Keratinocyte (primary cell): ENCODE measurements at places on chromosomes 12 and 14.

- DNase-seq, result no peak
Measured at GRCh38 chr14:79089576-79089975, 919.4 kb downstream of the NRXN3 start.

DNA sequence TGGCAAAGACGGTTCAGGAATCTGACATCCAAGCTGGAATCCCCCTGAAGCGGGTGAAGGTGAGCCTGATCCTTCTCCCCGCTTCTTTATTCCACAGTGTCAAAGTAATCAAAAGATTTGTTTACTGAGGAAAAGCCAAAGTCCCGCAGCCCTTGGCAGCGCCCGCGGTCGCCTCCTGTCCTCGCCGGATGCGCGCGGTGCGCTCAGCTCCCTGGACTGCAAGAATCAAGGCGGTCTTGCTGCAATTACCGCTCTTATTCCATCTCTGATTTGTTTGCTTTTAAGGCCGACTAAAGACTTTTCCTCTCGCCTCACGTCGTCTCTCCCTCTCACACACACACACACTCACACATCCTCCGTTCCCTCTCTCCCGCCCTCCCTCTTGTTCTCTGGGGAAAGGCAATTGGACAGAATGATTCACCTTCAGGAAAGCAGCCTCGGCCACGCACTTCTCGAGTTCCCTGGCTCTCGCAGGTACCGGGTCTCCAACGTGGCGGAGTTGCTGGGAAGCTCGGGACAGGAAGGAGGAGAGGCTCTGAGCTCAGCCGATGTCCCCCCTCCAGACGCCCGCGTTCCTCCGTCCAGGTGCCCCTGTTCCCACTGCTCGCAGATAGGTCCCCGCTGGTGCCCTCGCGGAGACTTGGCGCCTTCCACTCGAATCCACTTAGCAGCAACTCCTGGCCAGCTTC lies 68.6 kb upstream of the USP15 start:
- DNase-seq, result no peak

- no peak for DNase-seq
Measured at GRCh38 chr14:99191395-99192027, 80.5 kb downstream of the BCL11B start.

GRCh38 chr12:39798977-39799376 lies 179.4 kb upstream of the ABCD2 start:
- DNase-seq, result no peak

DNA sequence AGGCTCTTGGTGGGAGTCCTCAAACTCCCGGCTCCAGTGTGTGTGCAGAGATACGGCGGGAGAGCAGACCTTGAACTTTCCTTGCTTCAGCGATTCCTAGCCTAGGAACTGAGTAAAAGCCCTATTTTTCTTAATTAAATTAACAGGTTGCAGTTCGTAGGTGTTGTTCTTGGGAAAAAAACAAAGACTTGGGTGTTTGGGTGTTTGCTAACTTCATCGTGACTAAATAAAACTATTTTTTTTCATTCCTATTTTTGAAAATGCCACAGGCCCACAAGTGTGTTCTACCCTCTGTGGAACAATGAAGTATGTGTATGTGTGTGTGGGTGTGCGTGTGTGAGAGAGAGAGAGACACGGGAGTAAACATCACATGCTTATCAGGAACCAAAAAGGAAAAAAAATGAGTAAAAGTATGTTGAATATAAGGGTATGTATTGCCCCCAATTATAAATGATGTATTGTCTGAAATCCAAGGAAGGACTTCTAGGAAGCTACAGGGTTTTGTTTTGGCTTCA lies 651 bp downstream of the TMEM117 start:
- DNase-seq, result no peak

GRCh38 chr12:102120564-102120873 lies 536 bp downstream of the PARPBP start:
- DNase-seq, result no peak

- DNase-seq, result no peak
Measured at GRCh38 chr14:97113339-97113738, 316.2 kb downstream of the VRK1 start.

GRCh38 chr12:124085419-124086296 lies 112.6 kb downstream of the ZNF664 start:
- DNase-seq, result no peak

GRCh38 chr12:94753036-94753679 lies 102.8 kb upstream of the TMCC3 start:
- DNase-seq, result no peak

- DNase-seq, result no peak
Measured at GRCh38 chr14:26987744-26988363, 390.0 kb upstream of the NOVA1 start.

DNA sequence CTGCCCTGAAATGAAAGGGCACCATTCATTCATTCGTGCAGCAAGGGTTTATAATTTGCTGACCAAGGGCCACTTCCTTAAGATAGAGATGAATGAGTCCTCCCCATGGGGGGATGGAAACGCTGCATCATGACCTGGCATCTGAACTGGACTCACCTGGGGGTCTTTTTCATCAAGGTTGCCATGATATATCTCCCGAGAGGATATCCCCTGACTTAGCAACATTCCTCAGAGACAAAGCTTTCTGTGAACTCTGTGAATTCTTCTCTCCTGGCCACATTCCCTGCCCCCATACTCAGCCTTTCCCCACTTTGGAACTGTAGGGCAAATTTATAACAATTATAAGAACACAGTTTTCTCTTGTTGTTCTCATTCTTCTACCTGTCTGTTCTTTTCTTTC lies 30.8 kb downstream of the SRRM4 start:
- no peak for DNase-seq

DNA sequence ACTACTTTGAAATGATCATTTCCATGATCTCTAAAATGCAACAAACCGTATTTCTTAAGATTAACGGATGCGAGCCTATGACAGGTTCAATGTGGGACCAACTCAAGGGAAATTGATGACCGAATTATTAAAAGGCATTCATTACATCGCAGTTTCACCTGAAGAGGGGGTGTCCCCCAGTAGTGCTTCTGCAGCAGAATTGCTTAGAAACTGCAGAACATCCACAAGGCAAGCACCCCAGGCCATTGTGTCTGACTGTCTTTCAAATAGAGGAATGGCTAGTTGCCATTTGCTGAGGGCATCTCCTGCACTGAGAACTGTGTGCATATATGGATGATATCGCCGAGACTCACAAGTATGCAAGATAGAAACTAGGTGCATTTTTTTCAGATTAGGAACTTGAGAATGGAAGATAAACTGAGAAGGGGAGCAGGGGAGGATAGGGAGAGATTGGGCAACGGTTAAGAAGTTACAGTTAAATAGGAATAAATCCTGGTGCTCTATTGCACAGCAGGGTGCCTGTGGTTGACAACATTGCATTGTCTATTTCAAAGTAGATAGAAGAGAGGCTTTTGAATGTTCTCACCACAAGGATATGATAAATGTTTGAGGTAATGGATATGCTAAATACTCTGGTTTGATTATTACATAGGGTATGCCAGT lies 234.3 kb upstream of the PLEKHG7 start:
- DNase-seq, result no peak

- peak; percentile 90 for DNase-seq
Measured at GRCh38 chr12:19431407-19432308, 7.6 kb upstream of the AEBP2 start.

DNA sequence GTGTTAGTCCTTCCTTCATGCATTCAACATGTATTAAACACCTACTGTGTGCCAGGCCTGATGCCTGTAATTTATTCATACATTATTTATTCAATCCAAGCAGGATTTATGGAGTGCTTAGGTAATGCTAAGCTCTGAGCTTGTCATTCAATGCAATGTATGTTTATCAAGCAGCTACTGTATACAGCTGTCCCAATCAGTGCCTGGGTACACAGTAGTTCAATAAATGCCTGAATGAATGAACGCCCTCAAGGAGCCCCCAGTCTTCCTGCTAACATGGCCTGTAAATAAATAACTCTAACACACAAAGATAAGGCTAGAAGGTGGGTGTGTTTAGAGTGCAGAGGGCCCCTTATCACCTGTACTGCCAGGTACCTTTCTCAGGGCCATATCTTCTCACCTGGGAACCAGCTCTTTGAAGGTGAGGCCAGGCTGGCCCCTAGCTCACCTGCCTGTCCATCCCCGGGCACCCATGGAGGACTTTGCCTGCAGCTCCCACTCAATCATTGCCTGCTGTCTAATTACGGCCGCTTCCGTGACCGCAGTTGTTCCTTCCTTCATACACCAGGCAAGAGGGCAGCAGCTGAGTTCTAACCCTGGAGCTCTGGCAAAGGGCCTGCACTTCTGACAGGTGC lies 20.0 kb upstream of the KDM2B start:
- no peak for DNase-seq

GRCh38 chr14:101033446-101034165 lies 130.1 kb upstream of the RTL1 start:
- no peak for DNase-seq

DNA sequence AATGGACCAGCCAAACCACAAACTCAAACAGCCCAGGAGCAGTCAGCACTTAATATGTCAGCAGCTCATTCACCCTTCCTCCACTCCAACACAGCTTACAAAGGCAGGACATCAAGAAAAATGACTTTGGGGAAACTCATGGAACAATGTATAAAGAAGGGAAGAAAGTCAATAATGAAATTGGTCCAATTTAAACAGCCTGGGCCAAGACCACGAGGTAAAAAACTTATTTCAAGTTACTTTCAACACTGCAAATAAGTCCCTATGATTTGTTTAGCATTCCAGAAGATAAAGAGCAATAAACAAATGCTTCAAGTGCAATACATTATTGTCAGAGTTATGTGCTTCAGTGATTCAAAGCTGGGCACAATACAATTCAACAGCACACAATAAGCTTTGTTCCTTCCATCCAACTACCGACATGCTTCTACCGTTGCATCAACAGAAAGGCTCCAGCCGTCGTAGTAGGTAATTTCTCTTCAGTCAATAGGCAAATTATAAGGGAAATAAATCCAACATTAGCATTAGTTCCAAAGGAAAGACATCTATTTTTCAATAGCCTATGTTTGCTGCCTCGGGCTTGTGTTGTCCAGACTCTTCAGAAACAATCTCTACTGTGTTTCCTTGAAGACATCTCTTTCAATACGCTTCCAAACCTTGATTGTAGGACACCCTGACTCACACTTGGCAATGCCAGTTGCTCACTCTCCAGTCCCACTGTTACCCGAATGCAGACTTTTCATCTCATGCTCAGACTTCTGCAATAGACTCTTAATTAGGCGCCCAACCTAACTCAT lies 225.7 kb downstream of the NUAK1 start:
- no peak for DNase-seq

DNA sequence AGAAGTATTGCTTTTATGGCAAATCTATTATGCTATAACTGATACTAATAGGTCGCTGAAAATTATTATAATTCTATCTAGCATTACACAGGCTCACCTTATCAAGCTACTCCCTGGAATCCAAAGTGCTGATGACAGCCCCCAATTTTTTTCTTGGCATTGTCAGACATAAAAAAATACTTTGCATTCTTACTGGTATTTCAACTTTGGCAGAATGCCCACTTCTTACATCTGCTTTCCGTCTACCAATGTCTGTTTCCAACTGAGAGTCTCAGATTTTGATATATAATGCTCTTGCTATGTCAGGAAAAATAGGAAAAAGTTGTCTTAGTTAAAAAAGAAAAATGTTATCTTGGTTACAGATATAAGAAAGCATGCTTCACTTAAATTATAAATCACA lies 615.4 kb downstream of the C12orf50 start:
- no peak for DNase-seq

GRCh38 chr12:127149226-127149964 lies 1117.6 kb upstream of the TMEM132C start:
- DNase-seq, result no peak

- DNase-seq, result no peak
Measured at GRCh38 chr12:94557746-94558295, 92.5 kb downstream of the TMCC3 start.

DNA sequence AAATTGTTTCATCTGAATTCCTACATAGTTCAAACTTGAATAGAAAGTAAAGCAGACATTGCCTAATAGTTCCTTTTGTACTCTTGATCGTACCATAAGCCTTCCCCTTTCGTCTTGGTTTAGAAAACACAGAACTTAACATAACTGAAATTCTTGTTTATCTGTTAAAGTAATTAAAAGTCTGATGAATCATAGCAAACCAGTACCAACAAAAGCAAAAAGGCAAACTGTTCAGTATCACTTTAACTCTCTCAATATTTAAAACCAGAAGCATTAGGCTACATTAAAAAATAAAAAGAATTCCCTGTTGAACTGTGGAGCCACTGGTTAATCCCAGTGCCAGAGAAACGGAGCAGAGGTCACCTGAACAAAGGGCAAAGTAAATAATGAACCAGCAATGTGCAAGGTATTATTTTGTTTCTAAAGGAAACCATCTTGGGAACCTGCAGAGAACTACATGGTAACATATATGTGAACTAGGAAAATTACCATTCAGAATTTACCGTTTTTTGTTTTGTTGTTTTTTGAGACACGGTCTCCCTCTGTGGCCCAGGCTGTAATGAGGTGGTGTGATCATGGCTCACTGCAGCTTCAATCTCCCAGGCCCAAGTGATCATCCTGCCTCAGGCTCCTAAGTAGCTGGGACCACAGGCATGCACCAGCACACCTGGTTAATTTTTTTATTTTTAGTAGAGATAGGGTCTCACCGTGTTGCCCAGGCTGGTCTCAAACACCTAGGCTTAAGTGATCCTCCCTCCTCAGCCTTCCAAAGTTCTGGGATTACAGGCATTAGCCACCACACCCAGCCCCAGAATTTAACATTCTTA lies 17.1 kb upstream of the HIGD1C start:
- no peak for DNase-seq

DNA sequence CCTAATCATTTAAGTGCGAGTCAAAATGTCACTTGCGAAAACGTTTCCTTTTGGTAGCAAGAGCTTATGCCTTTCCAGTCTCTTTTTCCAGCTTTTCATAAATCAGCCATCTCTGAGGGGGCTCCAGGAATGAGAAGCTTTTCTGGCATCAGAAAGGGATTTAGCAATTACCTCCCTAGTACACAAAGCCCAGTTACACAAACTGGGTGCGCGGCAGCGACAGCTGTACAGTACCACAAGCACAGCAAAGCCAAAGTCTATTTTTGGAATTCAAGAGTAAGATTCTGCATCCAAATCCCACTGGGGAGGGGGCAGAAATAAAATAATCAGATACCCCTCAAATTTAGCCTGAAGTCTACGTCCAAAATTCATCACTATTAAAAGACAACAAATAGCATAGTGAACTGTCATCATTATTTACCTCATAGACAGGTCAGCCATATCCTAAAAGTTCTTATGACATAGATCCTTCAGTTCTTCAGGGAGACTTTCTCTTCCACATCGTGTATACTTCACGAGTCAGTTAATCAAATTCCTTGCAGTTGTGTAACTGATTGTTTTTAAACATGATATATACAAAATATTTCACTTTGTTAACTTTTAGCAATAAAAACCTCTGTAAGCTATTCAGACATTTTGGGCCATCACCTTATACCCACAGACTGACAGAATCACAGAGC lies 150.8 kb downstream of the TTC7B start:
- no peak for DNase-seq

- no peak for DNase-seq
Measured at GRCh38 chr12:123945287-123946151, 27.1 kb downstream of the CCDC92 start.

GRCh38 chr14:50039734-50040400 lies 76.5 kb downstream of the VCPKMT start:
- DNase-seq, result no peak
